ENCODE measurements at places on chromosomes 7 and 10.

DNA sequence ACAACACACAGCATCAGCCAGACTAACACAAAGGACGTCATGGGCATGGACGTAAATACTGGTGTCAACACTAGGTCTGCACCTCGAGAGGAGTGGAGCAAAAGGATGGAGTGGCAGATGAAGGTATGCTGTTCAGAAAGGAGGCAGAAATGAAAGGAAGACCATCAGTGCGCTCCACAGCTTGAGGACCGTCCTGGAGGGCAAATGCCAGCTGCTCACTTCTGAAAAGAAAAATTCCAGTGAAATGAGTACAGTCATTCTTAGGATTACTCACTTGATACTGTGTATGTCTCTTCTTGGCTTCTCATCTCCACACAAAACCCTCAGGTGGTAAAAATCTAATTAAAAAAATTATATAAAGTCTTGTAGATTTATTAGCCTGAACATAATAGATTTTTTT is 44.8 kb downstream of the EGFR start:
- DNase-seq = no peak

DNA sequence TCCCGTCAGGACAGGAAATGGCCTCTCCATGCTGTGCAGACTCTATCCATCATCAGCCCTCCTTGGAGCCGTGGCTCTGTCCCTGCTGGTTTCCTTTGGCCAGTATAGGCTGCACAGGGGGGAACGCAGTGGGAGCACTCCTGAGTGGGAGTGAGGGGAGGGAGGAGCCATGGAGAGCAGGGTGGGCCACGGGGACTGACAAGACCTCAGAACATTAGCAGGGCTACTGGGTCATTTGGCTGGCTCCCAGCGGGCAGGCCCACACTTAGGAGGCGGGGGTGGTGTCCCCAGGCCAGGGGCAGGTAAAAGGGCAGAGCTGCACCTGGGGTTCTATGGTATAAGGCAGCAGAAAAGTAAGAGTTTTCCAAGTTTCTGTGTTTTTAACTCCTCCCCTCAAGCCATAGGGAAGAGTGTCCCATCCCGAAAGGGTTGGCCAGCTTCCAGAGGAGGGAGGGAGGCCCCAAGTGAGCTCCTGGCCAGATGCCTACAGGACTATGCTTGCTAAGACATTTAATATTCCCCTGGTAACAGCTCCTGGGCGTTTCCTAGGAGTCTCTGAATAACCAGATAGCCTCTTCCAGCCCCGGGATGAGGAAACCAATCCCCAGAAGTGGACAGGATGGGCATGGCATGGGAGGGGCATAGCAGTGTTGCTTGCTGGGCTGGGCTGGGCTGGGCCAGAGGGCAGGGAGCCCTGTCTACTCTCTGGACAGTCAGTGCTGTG is 5.5 kb upstream of the OPN4 start:
- DNase-seq = no peak

DNA sequence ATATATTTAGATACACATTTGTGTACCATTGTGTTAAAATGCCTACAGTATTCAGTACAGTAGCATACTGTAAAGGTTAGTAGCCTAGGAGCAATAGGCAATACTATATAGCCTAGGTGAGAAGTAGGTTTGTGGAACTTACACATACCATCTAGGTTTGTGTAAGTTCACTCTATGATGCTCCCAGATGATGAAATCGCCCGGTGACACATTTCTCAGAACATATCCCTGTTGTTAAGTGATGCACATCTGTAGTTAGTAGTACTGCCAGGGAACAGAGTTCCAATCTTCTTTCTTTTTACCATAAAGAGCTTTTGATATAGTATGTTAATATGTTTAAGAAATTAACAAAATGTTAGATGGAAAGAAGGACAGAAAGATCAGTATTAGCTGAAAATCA is 138.2 kb downstream of the SNX13 start:
- DNase-seq = no peak

- DNase-seq = no peak
Observed at GRCh38 chr7:27826357-27826756, 86.4 kb downstream of the TAX1BP1 start.

GRCh38 chr7:101874028-101874427 is 56.6 kb downstream of the CUX1 start:
- DNase-seq = no peak

GRCh38 chr7:102288285-102288930 is 1.7 kb downstream of the SH2B2 start:
- no peak for DNase-seq

DNA sequence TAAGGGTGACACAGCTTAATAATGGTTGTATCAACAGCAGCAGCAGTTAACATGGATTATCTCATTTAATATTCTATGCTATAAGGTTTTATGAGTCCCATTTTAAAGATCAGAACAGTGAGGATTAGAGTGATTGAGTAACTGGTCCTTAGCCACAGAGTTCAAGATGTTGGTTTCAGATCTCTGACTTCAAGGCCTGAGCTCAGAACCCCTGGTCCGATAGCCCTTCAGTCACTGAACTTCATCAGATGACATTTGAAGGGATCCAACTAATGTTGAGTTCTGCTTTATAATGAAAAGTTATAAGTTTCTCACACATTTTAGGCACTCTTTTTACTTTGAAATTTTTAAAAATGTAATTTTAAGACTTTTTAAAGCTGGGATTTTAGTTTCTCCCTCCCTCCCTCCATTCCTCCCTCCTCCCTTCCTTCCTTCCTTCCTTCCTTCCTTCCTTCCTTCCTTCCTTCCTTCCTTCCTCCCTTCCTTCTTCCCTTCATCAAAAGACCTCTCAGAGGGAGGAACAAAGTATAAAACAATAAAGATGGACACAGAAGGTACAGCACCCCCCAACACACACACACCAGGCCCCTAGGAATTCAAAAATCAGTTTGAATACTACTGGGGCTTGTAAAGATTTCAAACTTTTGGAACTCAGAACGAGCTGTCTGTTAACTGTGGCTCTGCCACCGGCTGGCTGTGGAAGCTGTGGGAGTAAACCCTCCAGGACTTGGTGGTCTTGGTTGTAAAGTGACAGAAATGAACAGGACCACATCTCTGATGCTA is 206.9 kb upstream of the AGK start:
- no peak for DNase-seq

DNA sequence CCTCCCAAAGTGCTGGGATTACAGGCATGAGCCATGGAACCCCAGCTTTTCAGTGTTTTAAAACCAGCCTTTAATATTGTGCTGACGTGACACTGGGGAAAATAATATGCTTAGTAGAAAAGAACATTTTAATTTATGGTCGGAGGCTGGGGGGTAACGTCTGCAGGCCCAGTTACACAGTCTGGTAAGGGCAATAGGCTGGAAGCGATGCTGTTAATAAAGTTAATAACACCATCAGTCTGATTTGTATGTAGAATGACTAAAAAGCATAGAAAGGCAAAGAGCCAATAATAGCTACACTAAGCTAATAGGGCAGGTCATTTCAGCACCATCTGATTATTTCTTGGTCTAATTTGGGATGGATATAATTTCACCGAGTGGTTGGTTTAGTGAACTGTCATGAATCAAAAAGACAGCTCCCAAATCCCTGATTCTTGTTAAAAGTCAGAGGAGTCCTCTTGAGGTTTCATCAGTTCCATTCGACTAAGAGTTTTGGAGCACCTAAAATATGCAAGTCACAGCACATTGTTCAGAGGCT is 192.9 kb downstream of the CAMK1D start:
- no peak for DNase-seq

DNA sequence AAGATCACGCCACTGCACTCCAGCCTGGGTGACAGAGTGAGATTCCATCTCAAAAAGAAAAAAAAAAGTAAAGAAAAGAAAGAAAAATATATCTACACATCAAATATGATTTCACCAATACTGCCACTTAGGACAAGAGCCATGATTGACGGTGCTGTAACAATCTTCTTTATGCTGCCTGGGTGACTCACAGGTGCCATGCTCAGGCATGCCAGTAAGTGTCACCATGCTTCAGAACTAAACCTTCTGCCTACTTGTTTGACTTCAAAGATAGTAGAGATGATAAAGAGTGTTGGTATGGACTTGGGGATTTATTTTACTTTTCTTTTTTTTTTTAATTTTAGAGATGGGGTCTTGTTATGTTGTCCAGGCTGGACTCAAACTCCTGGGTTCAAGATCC is 33.6 kb upstream of the DNMBP start:
- DNase-seq = no peak

DNA sequence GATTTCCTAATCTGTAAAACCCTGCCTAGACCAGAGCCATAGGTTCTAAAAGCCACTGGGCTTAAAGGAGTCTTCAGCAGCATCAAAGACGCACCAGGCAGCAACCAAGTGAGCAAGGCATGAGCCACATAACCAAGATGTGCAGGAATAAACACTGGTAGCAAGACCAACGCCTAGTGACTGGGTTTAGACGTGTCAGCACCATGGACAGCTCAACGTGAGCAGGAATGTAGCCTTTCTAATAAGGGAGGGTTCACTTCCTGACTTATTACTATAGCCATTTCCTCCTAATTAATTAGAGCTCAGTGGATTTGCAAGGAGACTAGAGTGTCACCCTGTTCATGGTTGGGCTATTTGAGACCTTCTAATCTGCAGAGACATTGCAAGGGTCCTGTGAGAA is 223.7 kb downstream of the LHFPL3 start:
- no peak for DNase-seq

Data from CD4-positive, alpha-beta T cell treated with Interleukin-15 for 4 hours (primary cell).